Stimulated activated CD4-positive, alpha-beta T cell treated with anti-CD3 and anti-CD28 coated beads, Interleukin-2, amount 100 ng/mL, for 4 hours (primary cell): ENCODE measurements at places on chromosomes 3 and 15.

- no peak for DNase-seq
These were observed 12.9 kb downstream of the SUMF1 start for GRCh38 chr3:4454142-4454541.

- DNase-seq = no peak
These were observed 110.2 kb downstream of the RORA start for GRCh38 chr15:61118885-61119284.

DNA sequence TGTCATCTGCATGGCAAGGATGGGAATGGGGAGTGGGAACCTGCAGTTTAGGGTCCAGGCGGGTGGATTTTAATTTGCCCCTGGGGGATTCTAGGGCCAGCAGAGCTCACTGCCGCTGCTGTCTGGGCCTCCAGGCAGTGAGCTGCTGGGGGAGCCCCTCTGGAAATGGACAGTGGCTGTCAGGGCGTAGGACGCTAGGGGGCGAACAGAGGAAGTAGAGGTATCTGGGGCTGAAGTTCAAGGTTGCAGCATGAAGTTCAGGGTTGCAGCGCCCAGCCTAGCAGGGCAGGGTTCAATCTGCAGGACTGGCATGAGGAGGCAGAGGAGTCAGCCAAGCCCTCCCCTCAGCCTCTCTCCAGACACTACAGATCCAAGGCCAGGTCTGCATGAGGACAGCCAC, 49.5 kb downstream of the APBA2 start:
- no peak for DNase-seq

DNA sequence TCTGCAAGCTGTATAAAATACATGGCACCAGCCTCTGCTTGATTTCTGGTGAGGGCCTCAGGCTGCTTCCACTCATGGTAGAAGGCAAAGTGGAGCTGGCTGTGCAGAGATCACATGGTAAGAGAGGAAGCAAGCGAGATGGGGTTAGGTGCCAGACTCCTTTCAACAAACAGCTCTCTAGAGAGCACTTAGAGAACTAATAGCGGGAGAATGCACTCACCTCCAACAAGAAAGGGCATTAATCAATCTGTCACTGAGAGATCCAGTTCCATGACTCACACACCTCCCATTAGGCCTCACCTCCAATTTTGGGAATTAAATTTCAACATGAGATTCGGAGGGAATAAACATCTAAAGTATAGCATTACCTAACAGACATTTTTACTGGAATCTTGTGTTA, 644.1 kb upstream of the ARRDC4 start:
- no peak for DNase-seq

- peak; percentile 24 for DNase-seq
These were observed 117.0 kb upstream of the TSPAN3 start for GRCh38 chr15:77187751-77188464.

DNA sequence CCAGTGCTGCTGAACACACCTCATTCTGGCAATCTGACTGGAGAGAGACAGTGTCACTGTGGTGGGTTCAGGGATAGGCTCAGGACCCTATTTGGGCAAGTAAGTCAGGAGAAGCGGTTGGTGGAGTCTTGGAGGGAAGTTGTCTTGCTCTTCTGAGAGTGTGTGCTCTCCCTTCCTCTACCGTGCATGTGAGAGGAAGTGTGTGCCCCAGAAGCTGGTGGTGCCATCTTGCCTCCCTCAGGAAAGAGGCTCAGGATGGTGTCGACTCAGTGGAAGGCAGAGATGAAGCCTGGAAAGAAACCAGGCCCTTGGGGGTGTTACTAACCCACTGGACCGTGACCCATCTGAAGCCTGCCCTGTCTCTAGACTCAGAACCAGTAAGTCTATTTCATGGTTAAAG, 6.8 kb upstream of the RARRES1 start:
- no peak for DNase-seq

DNA sequence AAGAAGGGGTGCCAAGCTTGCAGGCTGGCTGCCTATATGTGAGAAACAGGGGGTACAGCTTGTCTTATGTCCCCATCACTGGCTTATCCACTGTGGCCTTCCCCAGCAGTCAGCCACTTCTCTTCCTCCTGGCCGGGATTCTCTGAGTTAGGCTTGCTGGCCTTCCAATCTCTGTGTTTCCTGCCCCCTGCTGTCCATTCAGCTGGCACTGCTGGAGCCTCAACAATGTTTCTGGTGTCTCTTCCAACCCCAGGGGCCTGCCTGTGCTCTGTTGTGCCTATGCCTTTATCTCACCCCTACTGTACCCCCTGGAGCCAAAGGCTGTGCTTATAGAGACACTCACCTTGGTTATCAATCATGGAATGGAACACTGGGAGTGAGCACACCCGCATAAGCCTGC, 36.5 kb downstream of the ANAPC13 start:
- no peak for DNase-seq
